ENCODE measurements at places on chromosomes 16 and 17. TPM values are rescaled to one million over a fixed set of nuclear protein-coding genes. Genes with fewer than 3 reads are reported as not detected.

- H3K36me3 ChIP-seq: peaks cover 1% of the 10 kb centered on the region
- H3K4me1 ChIP-seq: peaks cover 10% of the 10 kb centered on the region
- no peak overlapping the region for H3K4me3 ChIP-seq
- DNase-seq: no peak
- peaks cover 35% of the 10 kb centered on the region for H3K27me3 ChIP-seq
- H3K27ac ChIP-seq: no peak overlapping the region
Observed at GRCh38 chr17:36629970-36630502, 28.7 kb downstream of the MRM1 start.

GRCh38 chr16:27109666-27110523 is 43.2 kb downstream of the C16orf82 start:
- H3K4me1 ChIP-seq: peaks cover 21% of the 10 kb centered on the region
- DNase-seq: peak; percentile 87
- H3K36me3 ChIP-seq: no peaks in the 10 kb centered on the region
- peak overlapping the region; percentile 34 for H3K27ac ChIP-seq
- H3K27me3 ChIP-seq: peaks cover 7% of the 10 kb centered on the region

Gene ZP2
- not detected for total RNA-seq

GRCh38 chr17:51651513-51652298 is 391.4 kb downstream of the UTP18 start:
- no peaks in the 10 kb centered on the region for H3K36me3 ChIP-seq
- no peak for DNase-seq
- no peak overlapping the region for H3K27ac ChIP-seq
